Substantia nigra (tissue), 51 donors: ENCODE measurements at places on chromosomes 13 and 19.

- DNase-seq = no peak
Measured at GRCh38 chr13:30868799-30869470, 37.1 kb upstream of the MEDAG start.

DNA sequence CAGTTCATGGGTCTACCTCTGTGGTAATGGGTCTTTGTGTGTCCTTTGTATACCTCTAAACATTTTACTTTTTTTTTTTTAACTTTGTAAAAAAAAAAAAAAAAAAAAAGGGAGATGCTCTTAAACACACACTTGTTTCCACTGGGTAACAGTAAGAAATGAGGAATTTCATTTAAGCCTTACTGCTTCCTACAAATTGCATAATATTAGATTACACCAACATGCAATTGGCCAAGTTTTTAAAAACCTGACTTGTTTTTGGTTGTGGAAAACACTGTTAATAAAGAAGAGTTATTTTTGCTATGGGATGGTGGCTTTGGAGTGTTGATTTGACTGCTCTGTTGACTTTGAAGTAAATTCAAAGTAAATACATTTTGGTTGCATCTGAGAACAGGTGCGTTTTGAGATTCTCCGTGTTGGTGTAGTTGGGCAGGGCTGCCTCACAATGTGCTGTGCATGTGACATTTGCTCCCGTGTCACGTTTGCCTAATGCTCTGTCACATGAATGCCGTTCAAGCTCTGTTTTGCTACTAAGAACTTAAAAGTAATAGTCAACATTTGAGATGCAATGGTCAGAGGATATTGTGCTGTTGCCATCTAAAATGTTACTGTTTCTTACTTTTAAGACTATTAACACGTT lies 202.4 kb downstream of the LMO7 start:
- DNase-seq = no peak

GRCh38 chr19:39768786-39769185 lies 9.9 kb upstream of the LEUTX start:
- no peak for DNase-seq

GRCh38 chr13:52371736-52372247 lies 34.2 kb downstream of the THSD1 start:
- DNase-seq = no peak

GRCh38 chr19:16764793-16765433 lies 45.3 kb downstream of the NWD1 start:
- no peak for DNase-seq

GRCh38 chr19:34963573-34964406 lies at the start of gene ZNF792:
Gene ZNF792 (minus strand): TSS chr19:34964229. CDS start chr19:34963662, 567 bp downstream.
- peak; percentile 55 for DNase-seq

DNA sequence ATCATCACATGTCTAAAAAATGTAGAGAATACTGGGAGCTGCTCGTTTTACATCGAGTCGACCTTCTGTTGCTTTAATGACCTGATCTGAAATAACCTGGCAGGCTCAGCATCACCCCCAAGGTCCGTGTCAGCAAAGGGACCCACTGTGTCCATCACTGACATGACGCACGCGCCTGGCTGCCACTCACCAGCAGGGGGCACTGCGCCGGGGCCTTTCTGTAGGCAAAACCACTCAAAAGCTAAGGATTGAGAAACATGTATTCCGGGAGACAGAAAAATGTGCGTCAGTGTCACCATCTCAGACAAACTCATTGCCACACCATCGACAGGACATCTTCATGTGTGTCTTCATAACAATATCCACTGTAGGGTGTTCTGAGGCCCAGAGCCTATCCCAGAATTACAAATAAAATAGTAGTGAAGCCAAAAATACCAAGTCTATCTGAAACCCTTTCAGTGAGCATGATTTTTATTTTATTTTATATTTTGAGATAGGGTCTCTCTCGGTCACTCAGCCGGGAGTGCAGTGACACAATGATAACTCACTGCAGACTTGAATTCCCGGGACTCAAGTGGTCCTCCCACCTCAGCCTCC lies 130.3 kb upstream of the LSM14A start:
- DNase-seq = no peak

DNA sequence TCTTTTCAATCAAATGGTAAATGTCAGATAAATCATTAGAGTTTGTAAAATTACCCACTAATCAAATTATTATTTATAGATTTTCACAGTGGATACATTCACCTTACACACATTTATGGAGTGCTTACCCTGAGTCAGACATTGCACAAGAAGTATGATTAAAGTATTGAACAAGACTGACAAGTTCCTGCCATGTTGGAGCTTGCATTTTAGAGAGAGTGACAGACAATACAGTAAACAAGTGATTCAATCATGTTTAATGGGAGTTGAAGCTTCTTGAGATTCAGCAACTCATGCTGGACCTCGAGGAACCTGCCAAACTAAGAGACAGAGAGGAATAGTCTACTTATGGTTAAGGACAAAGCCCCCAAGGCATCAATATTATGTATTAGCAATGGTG lies 487.8 kb downstream of the PCDH17 start:
- DNase-seq = no peak

GRCh38 chr13:75739244-75739868 lies 103.2 kb downstream of the LMO7 start:
- no peak for DNase-seq

GRCh38 chr19:9010693-9011092 lies 484 bp upstream of the MUC16 start:
- no peak for DNase-seq

GRCh38 chr19:54600212-54600611 lies 6.8 kb downstream of the LILRA1 start:
- DNase-seq = no peak

- DNase-seq = peak; percentile 15
Measured at GRCh38 chr13:24995225-24995804, 100.6 kb upstream of the PABPC3 start.

DNA sequence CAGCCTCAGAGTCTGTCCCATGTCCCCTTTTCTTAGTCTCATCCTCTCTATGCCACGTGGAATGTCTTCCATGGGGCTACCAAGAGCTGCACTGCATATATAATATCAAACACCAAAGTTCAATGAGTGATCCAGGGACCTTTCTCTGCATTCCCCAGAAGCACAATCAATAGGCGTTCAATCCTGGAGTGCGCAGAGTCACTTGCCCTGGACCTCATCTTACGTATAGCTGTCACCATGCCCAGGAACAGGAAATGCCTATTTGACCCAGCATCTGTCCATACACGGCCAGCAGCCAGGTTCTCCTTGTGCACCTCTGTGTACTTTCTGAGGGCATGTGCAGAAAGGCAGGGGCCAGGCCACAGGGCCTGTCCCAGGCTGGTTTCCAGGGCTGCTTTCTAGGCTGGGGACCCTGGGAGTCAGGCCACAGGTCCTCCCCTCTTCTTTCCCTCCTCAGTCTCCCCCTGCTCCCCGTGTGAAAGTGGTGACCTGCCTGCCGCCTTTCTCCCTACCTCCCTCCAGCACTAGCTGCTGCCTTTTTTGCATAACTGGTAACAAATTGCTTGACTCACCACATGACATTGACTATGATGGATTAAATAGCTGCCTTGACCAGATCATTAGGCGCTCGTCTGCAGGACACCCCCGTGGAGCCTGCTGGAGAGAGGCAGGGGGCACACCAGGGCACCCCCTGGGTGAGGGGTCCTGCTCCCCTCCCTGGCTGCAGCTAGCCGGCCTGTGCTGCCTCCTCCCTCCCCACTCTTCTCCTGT lies 222.0 kb downstream of the ZNF536 start:
- no peak for DNase-seq

- DNase-seq = no peak
Measured at GRCh38 chr19:34226036-34226435, 28.3 kb upstream of the GARRE1 start.

DNA sequence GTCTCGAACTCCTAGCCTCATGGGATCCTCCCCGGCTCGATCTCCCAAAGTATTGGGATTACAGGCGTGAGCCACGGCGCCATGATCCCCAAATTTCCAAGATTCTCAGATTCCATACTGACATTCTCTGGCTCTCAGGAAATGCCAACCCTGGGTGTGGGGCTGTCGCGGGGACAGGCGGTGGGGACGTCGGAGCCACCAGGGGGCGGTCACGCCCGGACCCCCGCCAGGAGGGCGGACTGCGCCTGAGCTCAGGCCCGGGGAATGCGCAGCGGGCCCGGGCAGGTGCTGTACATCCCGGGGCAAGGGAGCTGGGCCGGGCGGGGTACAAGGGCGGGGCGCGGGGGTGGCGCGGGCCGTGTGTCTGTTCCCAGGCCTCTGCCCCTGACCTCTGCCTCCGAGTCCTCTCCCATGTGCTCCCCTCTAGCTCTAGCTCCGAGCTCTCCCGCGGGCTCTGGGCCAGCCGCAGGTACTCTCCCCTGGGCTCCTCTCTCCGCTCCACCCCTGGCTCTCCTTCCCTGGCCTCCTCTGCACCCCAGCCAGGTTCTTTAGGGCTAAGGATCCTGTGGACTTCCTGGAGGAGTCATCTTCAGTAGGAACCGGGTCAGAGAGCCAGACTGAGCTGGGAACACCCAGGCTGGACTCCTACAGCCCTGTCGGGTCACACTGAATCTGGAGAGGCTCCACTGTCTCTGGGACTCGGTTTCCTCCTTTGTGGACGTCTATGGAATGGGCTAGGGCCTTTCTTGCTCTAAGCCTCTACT lies 2.4 kb downstream of the PPP1R13L start:
- DNase-seq = no peak

DNA sequence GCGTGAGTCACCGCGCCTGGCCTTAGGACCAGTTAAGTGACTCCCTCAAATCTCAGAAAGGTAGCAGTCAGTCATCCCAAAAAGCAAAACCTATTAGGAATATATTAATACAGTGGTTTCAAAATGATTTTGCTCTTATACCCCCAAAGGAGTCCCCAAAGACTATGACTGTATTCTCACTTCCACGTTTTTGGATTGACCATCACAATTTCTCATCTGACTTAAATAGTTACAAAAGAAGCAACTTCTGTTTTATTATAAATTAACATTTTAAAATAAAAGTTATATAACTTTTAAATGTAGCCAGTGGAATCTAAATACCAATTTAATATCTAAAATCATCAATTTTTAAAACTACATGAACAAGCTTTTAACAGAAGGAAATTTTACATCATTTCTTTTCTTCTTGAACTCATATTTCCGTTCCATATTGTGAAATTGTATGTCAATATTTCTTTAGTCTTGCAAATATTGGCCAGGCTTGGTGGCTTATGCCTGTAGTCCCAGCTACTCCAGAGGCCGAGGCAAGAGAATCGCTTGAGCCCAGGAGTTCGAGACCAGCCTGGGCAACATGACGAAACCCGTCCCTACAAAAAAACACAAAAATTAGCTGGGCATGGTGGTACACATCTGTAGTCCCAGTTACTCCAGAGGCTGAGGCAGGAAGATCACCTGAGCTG lies 1.5 kb upstream of the SPART start:
- no peak for DNase-seq

DNA sequence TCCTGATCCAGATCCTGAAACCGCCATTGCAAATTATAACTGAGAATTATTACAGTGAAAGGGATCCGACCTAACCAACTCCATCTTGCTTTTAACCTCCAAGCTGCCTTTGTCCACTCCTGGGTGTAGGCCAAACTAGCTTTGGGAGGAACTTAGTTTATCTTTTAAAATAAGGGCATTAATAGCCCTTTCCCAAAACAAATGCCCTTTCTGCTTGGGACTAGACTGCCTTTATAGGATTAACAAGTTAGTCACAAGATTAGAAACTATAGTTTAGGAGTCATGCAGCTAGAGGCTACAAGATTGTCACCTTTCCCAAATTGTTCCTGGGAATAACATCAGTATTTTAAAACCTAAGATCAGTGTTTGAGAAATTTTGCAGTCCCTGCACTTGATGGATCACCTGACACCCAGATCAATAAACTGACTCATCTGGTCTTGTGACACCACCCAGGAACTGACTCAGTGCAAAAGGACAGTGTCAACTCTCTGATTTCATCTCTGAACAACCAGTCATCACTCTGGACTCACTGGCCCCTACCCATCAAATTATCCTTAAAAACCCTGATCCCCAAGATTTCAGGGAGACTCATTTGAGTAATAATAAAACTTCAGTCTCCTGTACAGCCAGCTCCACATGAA lies 4.1 kb upstream of the ZNF841 start:
- DNase-seq = no peak

DNA sequence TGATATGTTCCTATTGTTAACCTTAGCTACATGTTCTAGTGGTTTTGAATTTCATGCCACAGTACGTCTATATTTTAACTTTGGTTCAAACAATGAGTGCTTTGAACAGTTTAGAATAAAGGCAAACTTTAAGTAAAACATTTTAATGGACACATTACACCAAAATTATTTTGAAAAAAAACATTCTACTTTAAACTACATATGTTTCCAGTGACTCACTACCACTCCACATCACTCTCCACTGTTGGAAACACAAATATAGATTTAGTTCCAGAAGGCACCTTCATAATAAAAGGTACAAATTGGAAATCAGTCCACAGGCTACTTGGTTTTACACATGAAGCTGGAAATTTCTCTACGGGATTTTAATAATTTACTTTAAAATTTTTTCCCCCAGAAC lies 373.5 kb downstream of the MYO16 start:
- DNase-seq = no peak

DNA sequence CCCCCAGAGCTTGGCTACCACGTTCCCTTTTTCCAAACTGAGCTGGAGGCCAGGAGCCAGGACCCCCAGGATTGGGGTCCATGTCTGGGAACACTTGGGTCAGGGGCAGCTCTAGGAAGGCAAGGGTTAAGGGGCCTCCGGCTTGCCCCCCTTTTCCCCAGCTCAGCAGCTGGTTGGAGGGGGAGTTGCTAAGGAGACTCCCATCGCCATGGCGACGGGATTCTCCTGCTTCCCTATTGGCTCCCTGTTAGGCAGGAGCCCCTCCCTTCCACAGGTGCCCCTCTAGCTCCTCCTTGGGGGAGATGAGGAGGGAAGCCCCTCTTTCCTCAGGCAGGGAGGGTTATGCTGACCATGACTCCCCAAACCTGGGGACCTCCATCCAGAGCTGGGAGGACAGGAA lies 33.9 kb downstream of the PDE4A start:
- DNase-seq = no peak

- no peak for DNase-seq
Measured at GRCh38 chr19:44772959-44773358, 4.7 kb upstream of the CBLC start.

DNA sequence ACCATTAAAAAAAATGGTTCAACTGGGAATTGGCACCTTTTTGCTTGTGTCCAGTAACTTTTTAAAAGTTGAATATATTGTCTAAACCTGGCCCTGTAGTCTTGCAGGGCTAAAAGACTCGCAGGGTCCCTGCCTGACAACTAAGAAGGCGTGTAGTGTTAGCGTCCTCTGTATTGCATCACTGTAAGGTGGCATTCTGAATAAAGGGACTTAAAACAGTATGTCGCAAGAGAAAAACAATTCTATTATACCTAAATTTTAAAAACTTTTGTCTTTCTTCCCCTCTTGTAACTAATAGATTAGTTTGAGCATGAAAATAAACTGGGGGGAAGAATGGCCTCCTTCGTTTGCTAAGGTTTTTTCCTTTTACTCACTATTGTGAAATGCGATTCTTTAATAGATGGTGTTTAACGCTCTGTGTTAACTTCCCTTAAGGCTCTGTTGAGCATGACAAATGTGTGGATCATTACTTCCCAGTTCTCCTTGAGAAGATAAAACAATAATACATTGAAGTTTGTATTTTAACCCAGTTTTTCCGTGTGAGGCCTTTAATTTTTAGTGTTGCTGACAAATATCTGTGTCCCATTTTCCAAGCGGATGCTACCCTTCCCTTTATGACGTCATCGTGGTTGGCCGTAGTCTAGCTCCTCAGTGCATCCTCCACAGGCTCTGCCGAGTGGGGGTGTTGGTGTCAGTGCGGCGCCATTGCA lies 134.6 kb downstream of the KATNAL1 start:
- DNase-seq = no peak

- no peak for DNase-seq
Measured at GRCh38 chr19:45514376-45515051, 7.2 kb downstream of the VASP start.
